Activated gamma-delta T cell treated with Interleukin-2 at 50 U/mL for 16 hours (primary cell): ENCODE measurements at places on chromosomes 13 and 19.

DNA sequence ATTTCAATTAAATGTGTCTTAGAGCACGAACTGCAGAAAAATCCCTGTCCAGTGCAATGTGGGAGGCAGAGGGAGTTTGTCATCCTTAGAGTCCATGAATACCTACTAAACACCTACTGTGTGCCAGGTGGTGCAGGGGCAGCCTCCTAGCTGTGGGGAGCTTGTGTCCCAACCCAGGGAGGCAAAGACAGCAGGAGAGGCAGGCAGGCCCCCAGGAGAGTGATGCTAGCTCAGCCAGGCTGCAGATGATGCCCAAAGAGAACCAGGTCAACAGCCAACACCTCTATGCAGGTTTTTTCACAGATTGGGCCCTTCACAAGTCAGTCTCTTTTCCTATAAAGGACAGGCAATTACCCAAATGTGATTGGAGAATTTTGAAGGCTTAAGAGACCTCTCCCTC is 108.2 kb upstream of the UQCRFS1 start:
- DNase-seq, result no peak

DNA sequence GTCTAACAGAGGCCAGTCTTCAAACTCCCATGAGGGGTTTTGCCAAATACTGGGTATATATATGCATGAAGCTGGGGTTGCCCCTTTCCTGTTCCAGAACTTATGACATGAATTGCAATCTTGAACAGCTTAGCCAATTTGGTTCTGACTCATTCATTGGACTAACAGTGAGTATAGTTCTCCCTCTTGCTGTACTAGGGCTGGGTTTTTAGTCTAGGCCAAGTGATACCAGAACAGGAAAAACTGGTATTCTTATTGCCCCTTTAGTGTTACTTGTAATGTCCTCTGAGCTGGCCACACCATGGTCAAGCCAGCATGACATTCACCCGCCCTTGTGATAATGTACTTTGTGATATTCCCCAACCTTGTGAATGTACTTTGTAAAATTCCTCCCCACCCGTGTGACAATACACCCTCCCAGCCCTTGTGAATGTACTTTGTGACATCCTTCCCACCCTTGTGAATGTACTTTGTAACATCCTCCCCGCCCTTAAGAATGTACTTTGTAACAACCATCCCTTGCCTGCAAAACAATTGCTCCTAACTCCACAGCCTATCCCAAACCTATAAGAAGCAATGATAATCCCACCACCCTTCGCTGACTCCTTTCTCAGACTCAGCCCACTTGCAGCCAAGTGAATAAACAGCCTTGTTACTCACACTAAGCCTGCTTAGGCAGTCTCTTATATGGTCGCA is 26.9 kb downstream of the ZNF846 start:
- DNase-seq, result no peak

DNA sequence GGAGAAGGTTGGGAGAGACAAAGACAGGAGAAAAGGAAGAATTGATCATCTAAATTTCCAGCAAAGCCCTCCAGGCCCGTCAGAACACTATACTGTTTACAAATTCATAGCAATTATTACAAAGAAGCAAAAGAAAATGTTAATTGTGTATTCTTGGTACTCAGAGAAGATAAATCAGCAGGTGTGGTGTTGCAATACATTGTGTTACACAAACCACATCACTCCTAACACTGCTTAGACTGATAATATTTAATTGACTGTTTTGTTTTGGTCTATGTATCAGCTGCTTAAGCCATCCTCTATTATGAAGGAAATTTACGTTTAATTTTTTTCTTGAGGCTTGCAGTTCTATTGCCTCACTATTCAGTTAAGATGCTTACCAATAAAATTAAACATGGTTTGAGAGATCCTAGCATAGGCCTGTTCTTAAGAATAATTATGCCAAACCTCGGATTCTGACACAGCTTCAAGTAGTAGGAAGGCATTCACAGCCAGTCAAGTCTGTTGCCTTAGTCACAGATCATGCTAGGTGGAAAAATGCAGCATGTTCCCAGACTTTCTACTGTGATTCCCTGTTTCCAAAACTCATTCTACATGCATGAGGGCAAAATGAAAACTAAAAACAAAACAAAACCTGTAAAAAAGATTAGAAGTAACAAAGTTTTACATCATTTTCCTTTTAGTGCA is 129.2 kb downstream of the TBC1D4 start:
- DNase-seq, result no peak

- no peak for DNase-seq
Measured at GRCh38 chr13:103638706-103639105, 572.5 kb upstream of the SLC10A2 start.

DNA sequence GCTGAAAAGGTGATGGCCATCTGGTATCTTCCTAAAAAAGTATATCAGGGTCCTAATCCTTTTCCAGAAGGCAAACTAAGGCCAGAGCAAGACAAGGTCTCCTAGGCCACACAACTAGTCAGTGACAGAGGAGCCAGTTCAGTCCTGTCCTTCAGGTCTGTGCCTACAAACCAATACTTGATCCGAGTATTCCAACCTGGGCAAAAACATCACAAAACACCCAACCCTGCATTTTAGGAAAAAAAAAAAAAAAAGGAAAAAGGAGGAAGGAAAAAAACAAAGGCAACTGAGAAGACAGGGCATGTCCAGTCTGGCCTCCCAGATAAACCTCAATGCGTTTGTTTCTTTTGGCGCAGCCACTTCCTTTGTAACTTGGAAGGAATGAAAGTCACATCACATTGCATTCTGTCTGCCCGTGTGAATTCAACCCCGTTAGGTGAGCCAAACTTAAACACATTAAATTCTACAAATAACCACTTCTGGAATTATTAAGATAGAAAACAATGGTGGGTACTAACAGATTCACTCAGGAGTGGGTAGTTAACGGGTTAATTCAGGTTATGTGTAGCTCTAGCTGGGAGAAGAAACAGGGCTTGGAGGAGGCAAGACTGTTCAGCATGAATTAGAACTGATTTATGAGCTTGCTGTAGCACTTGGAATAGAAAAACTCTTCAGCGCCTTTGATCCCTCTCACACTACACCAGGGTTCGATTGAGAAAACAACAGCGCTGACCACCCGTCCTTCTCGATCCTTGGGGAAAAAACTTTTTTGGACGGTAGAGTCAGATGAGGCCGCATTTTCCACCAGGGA is 43.0 kb upstream of the HNRNPA1L2 start:
- no peak for DNase-seq

DNA sequence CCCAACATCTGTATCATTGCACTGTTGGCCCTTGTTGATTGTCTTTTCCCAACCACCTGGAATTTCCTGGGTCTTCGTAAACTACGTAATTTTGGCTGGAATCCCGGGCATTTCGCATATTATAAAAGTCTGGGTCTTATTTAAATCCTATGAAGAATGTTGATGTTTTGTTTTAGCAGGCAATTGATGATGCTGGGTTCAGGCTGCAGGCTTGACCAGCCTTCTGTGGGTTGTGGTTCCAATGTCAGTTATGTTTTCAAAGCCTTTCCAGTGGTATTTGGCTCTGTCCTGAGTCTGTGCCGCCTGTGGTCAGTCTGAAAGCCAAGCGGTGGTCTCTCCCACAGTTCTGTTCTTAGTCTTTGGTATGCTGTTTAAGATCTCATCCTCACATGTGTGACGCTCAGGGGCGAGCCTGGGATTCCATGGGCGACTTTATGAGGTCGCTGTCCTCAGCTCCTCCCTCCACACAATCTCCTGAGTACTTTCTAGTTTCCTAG is 12.4 kb downstream of the SLC35E1 start:
- DNase-seq, result no peak

DNA sequence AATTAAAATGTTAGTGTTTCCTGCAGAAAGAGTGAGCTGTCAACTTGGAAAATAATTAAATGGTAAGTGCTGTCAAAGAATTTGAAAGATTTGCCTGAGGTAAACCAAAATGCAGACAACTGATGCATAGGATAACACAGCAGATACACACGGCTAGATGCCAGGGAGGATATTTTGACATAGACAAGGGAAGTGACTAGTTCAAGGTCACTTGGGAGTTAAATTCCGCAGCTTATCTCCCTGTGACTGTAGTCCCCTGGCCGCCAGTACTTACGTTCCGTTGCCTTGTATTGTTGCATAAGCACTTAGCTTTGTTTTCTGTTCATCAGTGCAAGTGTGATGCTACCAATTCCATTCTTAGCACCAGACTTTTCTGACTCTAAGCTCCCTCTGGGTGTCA is 247.3 kb upstream of the MAB21L1 start:
- DNase-seq, result no peak
